ENCODE measurements at places on chromosomes 7 and 10.

- no peak for DNase-seq
These were observed 249.8 kb upstream of the AKR1E2 start for GRCh38 chr10:4576206-4576605.

- DNase-seq, result no peak
These were observed 95.0 kb downstream of the PON1 start for GRCh38 chr7:95229301-95229700.

GRCh38 chr10:62748386-62748785 lies 56.1 kb upstream of the ADO start:
- DNase-seq, result no peak

- peak; percentile 27 for DNase-seq
These were observed 94.1 kb downstream of the PIP4K2A start for GRCh38 chr10:22620140-22620857.

GRCh38 chr10:113310347-113310746 lies 242.5 kb upstream of the HABP2 start:
- DNase-seq, result no peak

GRCh38 chr10:43197834-43198681 lies 59.8 kb downstream of the CSGALNACT2 start:
- DNase-seq, result no peak

DNA sequence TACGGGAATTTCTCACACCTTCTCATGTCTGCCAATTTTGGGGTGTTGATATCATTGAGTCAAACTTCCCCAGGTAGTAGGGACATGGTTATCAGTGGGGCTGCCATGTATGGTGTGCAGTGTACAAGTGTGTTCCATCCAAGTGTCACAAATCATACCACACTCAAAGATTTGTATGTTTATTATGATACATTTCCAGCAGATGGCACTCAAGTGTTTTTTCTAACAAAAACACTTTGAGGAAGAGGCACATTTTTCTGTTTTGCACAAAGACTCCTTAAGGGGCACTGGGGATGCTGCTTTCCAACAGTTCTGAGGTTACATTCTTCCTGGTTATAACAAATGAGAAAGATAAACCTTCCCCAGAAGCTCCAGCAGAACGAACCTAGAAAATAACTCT lies 414.5 kb downstream of the REEP3 start:
- no peak for DNase-seq

- DNase-seq, result no peak
These were observed 48.4 kb downstream of the INPP5A start for GRCh38 chr10:132585732-132586722.

- DNase-seq, result no peak
These were observed 16.1 kb downstream of the KMT2C start for GRCh38 chr7:152419473-152420429.

DNA sequence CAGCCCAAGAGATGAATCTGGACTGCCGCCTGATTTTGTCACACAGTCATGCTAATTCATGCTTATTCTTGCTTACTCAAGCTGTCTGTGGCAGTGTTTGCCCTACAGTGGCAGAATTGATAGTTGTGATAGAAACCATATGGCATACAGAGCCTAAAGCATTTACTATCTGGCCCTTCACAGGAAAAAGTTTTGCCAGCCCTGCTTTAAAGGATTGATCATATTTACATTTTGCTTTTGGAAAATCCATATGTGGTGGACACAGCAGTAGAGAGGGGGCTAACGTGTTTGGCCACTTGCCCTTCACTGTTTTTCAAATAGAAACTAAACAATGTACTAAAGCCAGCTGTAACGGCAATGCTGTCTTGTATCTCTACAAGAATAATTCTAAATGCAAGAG lies 974.0 kb upstream of the GHITM start:
- DNase-seq, result no peak

DNA sequence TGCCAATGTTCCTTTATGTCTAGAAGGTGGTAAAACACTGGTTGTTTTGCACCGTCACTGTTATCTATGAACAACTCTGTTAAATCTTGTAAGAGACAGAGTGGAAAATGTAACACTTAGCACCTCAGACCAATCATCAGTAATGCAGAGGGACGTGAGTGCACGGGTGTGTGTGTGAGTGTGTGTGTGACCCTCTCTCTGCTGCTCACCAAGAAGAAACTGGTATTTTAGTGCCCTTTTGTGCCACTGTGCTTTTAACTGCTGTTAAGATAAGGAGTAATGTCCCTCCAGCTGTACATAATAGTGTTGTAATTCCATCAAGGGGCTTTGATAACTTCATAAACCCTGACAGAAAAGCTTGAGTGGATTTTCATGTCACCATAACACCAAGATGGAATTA lies 130.1 kb downstream of the CREB5 start:
- DNase-seq, result no peak

- DNase-seq, result no peak
These were observed 17.2 kb downstream of the CEP41 start for GRCh38 chr7:130423501-130424037.

GRCh38 chr10:132122097-132122861 lies 56.5 kb downstream of the JAKMIP3 start:
- DNase-seq, result no peak

DNA sequence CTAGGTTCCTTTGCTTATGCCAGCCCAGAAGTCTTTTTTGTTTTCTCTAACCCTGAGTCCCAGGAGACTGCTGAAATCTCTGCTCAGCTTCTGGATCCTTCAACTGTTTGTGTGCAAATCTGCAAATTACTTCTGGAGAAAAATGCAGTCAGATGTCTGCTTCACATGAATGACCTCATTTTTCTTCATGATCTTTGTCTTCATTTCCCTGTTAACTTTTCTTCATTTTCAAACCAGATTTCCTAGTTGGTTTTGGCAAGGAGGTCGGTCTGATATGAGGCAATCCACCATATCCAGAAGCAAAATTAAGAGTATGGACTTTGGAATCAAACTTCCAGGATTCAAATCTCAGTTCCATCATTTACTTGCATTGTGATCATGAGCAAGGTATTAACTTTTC lies 66.8 kb downstream of the ZNF503 start:
- no peak for DNase-seq

GRCh38 chr10:17430647-17431355 lies 23.6 kb downstream of the ST8SIA6 start:
- DNase-seq, result peak; percentile 66

- DNase-seq, result no peak
These were observed 425.5 kb downstream of the CNTNAP2 start for GRCh38 chr7:146542101-146542500.

GRCh38 chr7:25788961-25789620 lies 362.9 kb upstream of the NFE2L3 start:
- no peak for DNase-seq

GRCh38 chr10:26156019-26156418 lies 60.6 kb upstream of the GAD2 start:
- DNase-seq, result no peak

Data from pancreas (tissue), 10 donors.